Activated naive CD8-positive, alpha-beta T cell treated with anti-CD3 and anti-CD28 coated beads, Interleukin-2, amount 10 ng/mL, durations not matched to agents 7 days and 5 days (primary cell): ENCODE measurements at places on chromosomes 12 and 14. TPM values are rescaled to one million over a fixed set of nuclear protein-coding genes. Genes with fewer than 3 reads are reported as not detected.

- DNase-seq = no peak
Measured at GRCh38 chr12:57342207-57342691, 88.6 kb downstream of the R3HDM2 start.

GRCh38 chr12:50224026-50224692, 57.0 kb upstream of the CERS5 start:
- DNase-seq = no peak

GRCh38 chr12:78636231-78636855, 228.2 kb upstream of the SYT1 start:
- no peak for DNase-seq

GRCh38 chr14:92417759-92418158, 94.8 kb downstream of the SLC24A4 start:
- DNase-seq = no peak

- DNase-seq = no peak
Measured at GRCh38 chr12:132142679-132143335, 1.3 kb downstream of the DDX51 start.

DNA sequence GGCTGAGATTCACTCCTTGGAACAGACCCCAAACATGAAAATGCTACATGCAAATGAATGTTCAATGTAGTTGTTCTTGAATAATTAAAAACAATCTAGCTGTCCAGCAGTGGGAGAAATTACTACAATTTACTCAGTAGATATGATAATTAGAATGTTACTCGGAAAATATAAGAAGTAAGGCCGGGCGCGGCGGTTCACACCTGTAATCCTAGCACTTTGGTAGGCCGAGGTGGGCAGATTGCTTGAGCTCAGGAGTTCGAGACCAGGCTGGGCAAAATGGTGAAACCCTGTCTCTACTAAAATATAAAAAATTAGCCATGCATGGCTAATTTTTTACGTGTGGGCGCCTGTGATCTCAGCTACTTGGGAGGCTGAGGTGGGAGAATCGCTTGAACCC, 15.3 kb upstream of the PTGER2 start:
- DNase-seq = no peak

- peak; percentile 35 for DNase-seq
Measured at GRCh38 chr14:105074601-105075053, 9.4 kb upstream of the GPR132 start.

GRCh38 chr12:86264451-86265328, 8.5 kb upstream of the MGAT4C start:
- DNase-seq = no peak

GRCh38 chr12:117441751-117442150, 80.3 kb upstream of the NOS1 start:
- DNase-seq = no peak

GRCh38 chr12:116484807-116485206, 74.4 kb upstream of the MAP1LC3B2 start:
- no peak for DNase-seq

GRCh38 chr12:84644908-84645307, 267.7 kb downstream of the SLC6A15 start:
- no peak for DNase-seq

DNA sequence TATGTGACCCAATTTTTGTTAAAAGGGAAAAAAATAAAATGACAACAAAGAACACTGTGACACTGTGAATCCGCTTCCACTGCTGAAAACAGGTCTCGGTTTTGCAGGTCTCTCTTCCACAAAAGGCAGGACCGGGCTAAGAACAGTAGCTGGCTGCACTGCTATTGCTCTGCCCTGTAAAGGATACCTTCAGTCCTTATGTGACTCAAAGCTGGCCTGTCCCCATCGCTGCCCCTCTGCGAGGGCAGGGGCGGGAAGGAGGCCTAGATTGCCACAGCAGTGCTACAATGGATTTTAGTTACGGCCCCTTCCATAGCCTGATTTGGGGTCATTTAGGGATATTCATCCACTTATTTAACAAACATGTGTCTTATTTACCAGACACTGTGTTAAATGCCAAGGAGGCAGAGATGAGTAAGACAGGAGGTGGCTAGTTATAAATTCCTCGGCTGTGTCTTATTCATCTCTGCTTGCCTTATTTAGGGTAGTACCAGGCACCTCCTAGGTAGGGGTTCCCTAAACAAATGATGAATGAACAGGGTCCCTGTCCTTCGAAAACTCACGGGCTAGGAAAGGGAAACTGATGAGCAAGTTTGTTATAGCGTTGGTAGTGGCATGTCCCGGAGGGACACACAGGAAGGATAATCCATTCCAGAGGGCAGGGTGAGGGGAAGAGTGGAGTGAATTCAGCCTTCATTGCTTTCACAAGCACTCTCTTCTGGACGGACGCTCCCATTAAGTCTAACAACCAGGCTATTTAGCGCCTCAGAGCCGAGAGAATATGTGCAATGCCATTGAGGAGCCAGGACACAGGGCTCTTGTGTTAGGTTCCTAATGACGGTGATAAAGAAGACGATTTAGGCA, 73.3 kb downstream of the EID3 start:
- DNase-seq = no peak

GRCh38 chr14:36657399-36658122, 4.1 kb upstream of the PAX9 start:
- peak; percentile 38 for DNase-seq

- DNase-seq = no peak
Measured at GRCh38 chr14:22088614-22089342, 415.2 kb upstream of the OR4E1 start.

RASSF3 gene
- 74.1 TPM for total RNA-seq

- no peak for DNase-seq
Measured at GRCh38 chr14:90293766-90294730, 37.7 kb downstream of the NRDE2 start.

- DNase-seq = no peak
Measured at GRCh38 chr12:131537267-131537958, 173.5 kb upstream of the SFSWAP start.
